ENCODE measurements at places on chromosomes 13 and 19.

GRCh38 chr13:37289212-37289935 lies 183.9 kb upstream of the CSNK1A1L start:
- no peak for DNase-seq

DNA sequence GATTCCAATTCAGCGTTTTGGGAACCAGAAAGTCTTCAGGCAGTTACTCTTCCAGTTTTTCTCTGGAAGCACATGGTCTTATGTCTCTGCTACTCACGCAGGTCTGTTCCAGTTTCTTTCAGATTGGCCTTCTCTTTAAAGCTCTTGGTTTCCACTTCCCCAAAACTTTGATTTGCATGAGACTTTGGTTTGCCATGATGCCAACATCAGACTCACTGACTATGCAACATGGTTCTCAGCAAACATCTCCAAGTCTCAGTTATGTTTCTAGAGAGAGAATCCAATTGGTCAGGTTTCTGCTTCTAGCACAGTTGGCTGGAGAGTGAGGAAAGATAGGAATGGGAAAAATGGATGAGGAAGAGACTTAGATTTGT lies 3.1 kb downstream of the AKAP11 start:
- no peak for DNase-seq

GRCh38 chr13:28329395-28330158 lies 165.4 kb downstream of the FLT1 start:
- peak; percentile 78 for DNase-seq

DNA sequence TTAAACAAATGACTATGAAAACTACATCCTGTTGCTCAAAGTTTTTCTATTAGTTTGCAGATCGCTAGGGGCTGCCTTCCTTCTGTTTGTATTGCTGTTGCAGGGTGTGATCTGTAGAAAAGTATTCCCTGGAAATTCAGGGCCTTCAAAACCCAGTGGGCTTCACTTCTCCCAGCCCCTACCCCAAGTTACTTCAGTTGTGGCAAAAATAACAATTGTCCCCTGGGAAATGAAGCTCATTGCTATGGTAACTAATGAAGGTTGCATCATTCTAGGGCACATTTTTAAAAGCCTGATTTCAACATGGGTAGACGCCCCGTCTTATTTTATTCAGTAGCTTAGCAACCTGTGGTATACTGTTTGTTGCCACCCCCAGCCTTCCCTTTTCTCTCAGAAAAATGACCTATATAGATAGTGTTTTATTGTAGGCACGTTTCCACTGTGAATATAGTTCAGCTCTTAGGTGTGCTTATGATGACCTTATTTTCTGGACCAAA lies 60.9 kb downstream of the WDFY2 start:
- peak; percentile 78 for DNase-seq

DNA sequence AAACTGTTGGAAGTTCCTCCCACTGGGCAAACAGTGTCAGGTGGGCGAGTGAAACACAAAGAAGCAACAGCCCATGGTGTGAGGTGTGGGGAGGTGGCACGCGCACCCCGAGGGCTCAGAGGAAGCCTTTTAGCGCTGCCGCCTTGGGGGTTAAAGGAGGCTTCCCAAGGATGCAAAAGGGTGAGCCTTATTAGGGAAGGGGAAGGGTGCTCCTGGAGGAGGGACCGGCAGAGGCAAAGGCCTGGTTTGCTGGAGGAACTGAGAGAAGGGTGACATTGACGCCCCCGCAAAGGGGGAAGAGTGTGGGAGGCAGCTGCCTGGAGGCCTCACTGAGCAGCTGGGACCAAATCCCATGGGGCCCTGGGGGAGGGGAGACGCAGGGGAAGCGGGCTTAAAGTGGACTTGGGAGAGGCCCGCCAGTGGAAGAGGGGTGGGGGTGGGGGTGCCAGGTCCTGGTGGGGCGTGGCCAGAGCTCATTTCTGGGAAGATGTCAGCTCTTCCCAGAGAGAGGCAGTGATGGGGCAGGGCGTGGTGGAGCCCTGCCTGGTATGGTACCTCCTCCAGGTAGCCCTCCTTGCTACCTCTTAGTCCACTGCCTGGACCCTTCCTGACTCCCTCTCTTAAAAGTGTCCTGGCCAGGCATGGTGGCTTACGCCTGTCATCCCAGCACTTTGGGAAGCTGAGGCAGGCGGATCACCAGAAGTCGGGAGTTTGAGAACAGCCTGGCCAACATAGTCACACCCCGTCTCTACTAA lies 12.0 kb upstream of the FCHO1 start:
- DNase-seq, result peak; percentile 12

DNA sequence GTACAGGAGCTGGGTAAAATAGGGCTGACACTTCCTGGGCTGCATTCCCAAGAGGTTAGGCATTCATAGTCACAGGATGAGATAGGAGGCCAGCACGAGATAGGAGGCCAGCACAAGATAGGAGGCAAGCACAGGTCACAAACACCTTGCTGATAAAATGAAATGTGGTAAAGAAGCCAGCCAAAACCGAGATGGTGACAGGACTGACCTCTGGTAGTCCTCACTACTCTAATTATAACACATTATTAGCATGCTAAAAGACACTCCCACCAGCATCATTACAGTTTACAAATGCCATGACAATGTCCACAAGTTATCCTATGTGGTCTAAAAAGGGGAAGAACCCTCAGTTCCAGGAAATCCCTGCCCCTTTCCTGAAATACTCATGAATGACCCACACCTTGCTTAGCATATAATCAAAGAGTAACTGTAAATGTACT lies 20.9 kb upstream of the IGSF23 start:
- DNase-seq, result no peak

- DNase-seq, result no peak
Measured at GRCh38 chr19:55504252-55504603, 16.0 kb downstream of the SSC5D start.

DNA sequence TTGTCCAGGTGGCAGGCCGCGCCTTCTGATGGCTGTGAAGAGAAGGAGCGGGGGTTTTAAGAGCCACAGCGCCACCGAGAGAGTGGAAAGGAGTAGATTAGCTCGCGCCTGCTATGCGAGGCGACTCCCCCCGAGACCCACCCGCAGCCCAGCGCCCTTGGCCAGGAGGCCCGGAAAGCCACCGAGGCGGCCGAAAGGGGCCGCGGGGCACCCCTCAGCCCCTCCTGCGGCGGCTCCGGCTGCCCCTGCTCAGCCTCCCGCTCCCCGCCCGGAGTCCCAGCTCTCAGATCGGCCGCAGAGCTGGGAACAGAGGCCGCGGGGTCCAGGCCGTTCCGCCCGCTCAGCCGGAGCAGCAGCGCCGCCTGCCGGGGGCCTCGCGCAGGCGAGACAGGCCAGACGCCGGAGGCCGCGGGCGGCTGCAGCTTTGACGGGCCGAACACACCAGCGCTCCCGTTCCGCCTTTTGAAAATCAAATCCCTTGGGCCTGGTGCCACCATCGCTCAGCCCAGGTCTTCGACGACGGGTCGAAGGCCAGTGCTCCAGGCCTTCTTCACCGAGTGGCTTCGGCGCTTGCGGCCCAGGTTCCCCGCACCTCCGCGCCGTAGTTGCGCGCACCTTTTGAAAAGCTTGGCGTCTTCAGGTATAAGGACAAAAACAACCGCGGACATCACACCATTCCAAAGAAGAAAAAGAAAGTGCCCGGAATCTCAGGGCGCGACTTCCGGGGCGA lies 15.3 kb downstream of the CDX2 start:
- DNase-seq, result peak; percentile 65

GRCh38 chr13:44308352-44308751 lies 65.3 kb upstream of the SERP2 start:
- DNase-seq, result no peak

DNA sequence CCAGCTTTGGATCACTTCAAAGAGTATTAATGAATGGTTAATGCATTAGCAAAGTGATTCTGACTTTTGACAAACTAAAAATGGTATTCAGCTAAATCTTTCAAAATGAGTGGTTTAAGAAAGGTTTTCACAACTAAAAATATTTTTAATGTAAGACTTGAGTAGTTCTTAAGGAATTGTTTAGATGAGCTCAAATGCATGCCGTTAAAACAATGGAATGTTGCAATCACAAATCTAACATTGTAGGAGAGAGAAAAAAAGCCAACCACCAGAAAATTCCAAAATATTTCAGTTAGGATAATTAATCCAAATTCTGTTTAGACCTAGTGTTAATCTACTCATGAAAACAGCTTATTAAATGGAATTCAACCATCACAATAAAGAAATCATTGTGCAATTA lies 1044.8 kb upstream of the SLC10A2 start:
- DNase-seq, result peak; percentile 3

DNA sequence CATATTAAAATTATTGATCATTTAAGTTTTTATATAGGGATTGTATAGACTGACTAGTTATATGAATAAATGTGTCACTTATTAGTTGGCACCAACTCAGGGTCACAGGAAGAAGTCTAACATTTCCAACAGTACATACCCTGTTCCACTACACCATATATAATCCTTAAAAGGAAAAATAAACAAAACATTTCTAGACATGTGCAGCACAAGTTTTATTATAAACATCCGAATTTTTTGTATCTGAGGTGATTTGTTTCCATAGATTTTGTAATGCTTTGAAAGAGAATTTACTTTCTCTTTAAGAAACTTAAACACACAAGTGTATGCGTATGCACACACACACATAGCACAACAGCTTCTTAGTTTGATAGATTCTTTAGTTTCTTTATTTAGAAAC lies 418.6 kb upstream of the GPC6 start:
- no peak for DNase-seq

DNA sequence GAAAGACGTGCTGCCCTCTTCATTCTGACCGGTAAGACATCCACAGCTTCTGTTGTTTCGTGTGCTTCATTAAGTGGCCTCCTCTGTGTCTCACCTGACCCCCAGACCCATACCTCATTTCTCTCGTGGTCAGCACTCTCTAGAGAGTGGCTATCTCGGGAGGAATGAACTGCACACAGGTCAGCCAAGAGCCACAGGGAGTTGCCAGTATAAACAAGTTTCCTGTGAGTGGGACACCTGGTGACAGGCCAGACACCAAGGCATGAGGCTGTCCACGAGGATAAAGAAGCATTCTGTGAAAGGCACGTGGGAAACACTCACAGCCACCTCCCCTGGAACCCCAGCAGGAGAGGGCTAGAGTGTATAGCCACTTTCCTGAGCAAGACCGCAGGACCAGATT lies 115.8 kb downstream of the NUFIP1 start:
- no peak for DNase-seq

DNA sequence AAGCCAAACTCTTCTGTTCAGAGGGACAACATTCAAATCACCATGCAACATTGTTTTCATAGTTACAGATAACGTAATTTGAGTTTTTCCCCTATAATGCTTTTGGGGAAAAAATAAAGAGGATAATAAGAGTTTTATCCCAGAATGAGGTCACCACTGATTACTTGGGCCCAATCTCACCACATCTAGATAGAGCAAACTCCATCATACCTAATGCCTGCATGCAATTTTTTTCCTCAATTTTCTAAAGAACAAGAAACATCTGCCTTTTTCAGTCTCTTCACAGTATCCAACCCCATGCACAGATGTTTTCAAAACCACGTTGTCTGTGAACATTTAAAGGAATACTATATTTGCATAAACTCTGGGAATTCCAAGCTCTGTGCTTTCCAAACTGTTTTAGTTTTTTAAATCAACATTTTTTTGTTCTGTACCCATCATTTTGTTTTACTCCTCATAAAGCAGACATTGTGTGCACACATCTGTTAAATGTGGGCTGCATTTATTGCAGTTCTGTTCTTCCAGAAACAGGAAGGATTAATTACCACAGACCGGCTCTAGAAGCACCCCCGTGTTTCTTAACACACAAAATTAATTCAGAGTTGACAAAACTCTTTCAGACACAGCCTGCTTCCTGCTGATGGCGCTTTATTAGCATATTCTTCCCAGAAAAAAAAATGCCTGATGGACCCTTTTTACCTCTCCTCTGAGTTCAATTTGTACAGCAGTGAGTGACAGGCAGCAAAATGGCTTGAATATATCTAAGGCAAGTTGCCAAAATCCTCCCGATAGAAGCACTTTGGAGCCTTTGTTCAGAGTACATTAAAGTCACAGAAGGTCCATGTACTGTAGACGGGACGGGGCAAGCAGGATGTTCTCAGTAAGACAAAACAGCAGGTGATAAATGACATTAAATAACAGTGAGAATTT lies 1171.9 kb downstream of the EFNB2 start:
- no peak for DNase-seq

DNA sequence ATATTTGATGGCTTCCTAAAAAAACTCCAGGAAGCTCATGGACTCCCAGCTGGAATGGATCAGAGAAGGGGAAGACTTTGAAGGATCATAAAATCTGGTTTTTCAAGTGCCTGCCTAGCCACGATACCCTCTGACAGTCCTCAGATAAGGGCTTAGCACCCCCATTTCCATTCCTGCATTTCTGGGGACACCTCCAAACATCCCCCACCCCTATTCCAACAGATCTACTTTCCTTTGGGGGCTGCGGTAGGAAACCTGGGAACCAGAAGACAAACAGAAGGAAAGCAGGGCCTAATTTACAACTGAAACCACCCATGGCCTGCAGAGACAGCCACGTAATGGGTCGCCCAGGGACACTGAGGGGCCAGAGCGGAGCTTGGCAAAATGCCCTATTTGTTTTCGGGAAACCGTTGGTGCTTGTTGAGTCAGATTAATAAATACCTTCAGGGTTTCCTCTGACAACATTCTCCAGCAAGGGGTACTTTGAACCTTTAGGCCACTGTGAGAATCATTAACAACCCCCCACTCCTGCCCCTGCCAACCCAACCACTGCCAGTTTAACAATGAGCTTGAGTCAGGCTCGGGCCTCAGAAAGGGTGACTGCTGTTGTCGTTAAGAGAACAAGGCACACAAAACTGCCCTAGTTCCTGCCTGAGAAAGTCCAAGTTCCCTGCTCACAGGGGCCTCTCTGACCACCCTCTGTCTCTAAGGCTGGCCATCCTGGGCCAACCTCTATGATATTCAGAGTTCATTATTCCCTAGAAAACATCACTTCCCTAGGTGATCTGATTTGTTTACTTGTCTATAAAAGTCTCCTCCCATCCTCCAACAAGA lies 23.5 kb downstream of the RHPN2 start:
- DNase-seq, result peak; percentile 11
